ENCODE measurements at places on chromosomes 1 and 21.

DNA sequence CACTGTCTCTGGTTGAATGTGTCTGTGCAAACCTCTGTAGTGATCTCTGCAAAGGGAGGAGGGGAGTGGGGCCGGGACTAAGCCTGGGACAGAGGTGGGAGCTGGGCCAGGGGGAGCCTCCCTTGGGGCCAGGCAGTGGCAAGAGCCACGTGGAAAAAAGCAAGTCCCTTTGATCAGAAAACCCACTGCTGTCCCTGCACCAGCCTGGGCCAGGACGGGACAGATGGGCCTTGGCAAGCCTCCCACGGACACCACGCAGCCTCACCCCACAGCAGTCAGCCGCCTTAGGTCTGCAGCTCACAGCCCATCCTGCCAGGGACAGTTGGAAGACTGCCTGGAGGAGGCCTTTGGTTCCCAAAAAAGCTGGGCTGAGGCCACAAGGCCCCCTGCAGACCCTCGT lies 11.7 kb upstream of the TRAPPC10 start:
- DNase-seq, result no peak

DNA sequence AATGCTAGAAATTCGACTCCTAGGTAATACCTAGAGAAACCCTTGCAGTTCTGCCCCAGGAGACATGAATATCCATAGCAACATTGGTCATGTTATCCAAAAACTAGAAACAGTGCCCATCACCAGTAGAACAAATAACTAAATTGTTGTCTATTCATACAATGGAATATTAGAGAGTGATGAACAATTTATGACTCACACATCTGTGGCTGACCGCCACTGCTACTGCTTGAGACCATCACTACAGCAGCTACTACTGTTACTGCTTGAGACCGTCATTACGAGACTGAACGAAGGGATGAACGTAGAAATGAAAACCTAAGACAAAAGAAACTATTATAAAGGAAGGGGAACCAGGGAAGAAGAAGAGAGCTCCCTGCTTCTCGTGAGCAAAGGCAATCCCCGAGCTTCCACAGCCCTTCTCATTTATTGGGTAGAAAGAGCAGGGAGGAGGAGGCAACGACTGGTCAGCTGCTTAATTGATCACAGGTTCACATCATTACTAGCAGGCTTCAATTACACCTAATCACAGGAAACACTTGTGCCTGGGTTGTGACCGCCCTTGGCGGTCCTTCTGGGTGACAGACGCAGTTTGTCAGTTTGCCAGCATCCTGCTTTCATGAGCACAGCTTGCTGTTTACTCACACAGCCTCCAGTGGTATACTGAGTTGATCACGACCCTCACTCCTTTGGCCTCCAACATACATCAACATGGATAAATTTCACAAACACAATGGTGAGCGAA lies 14.1 kb upstream of the PADI4 start:
- DNase-seq, result no peak

DNA sequence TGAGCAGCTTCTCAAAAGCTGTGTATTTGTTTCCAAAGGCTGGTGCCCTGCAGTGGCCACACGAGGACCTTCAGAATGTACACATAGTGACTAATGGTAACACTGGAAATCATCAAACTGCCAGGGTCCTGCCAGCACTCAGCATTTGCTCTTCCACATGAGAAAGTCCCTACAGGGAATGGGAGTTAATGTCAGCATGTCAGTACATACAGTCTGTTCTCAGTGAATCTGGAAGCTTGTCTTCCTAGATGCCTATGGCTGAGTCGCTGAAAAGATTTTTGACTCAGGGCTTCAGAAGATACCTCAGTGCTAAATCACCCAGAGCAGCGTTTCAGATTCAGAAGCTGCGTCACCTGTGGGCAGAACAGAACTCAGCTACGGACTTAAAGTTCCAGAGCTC lies 108.2 kb downstream of the CDC7 start:
- no peak for DNase-seq

- DNase-seq, result no peak
Observed at GRCh38 chr1:25707280-25708016, 90.9 kb downstream of the MAN1C1 start.

GRCh38 chr1:57591842-57592241 lies 168.0 kb upstream of the DAB1 start:
- DNase-seq, result no peak

DNA sequence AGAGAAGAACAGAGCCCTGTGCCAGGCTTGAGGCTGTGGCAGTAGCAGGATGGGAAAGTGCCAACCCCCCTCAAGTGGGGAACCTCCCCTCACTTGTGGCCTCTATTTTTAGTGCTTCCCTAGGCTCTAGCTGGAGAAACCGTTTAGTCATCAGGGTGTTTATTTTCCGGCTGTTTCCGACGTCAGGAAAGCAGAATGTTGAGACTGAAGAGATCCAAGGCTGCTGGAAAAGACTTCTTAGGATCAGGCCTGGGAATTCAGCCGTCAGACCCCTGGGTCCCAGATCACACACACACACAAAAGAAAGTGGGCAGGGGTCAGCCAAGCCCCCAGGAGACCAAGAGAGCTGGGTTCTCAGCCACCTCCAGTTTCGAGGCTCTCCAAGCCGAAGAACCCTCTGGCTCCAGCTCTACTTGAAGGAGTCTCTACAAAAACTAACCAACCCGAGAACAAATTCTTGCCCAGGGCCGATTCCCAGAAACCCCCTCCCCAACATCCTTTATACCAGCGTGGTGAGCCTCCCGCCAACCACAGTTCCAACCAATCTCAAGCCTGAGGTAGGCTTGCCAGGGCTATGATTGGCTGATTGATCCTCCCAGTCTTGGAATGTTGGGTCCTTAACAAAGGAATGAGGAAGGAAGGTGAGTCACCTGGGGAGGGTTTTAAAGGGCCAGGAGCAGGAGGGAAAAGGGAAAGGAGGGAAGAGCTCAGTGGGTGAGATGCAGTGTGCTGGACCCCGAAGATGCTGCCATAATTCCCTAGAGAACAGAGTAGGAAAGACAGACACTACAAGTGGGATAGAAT lies 2.5 kb upstream of the MEF2D start:
- DNase-seq, result no peak

DNA sequence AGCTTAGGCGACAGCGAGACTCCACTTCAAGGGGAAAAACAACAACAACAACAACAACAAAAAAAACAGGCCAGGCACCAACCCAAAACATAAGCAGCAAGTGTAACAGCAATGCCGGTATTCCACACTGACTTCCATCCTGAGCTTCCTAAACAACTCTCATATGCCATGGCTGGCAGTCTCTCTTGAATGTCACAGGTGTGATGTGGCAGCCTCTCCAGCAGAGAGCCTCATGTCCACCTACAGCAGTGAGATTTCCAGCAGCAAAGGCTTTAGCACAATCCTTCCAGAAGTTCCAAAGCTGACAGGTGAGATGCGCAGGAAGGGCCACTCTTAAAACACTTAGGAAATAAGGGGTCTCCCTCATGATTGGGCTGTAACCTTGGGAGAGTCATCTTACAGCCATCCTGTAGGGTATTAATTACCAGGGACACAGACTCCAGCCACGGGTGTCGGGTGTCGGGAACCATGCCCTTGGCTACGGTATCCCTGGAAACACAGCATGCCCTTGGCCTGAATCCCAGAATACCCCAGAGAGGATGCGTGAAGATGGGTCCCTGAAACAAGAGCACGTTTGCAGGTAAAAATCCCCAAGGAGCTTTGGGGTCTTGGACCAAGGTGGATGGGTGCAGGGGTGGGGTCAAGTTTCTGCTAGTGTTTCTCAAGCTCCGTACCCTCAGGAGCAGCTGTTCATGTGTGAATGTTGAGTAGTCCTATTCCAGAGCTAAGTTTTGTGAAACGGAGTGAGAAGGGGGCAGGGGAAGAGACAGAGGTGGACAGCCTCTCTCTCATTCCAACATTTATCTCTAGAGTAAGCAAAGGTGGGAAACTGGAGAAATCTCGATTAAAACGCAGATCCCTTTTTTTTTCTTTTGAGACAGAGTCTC lies 31.4 kb downstream of the CLSTN1 start:
- DNase-seq, result no peak

DNA sequence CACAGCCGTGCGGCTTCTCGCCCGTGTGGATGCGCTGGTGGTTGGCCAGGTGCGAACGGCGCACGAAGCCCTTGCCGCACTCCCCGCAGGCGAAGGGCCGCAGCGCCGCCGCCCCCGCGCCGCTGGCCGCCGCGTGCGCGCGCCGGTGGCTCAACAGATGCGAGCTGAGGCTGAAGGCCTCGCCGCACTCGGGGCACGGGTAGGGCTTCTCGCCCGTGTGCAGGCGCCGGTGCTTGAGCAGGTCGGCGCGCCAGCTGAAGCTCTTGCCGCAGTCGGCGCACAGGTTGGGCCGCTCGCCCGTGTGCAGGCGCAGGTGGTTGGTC lies 24.9 kb downstream of the ZNF697 start:
- no peak for DNase-seq

DNA sequence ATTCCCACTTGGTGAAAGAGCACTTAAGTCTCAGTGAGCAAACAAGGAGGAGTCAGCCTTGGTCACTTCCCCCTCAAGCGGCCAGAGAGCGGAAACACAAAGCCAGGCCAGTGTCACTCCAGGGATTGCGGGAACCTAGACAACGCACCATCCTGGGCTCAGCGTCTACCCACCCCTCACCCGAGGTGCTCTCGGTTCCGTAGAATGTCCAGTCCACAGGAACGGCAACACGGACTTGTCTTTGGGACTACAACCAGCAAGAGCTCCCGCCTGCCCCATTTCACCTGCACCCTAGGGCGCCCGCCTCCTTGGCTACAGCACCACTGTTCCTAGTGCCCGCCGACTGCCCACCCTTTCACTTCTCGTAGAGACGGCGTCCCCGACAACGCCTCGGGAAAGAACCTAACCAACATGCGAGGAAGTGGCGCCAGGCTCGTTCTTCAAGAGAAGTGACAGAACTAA lies 509 bp downstream of the GDAP2 start:
- DNase-seq, result peak; percentile 64

- DNase-seq, result no peak
Observed at GRCh38 chr1:220007438-220007837, 38.9 kb downstream of the EPRS1 start.

Data from NAMALWA (cell line).